ENCODE measurements at places on chromosomes 2 and 18.
A peak's percentile ranks its signal among the peaks of the same experiment; 100 is the strongest.

DNA sequence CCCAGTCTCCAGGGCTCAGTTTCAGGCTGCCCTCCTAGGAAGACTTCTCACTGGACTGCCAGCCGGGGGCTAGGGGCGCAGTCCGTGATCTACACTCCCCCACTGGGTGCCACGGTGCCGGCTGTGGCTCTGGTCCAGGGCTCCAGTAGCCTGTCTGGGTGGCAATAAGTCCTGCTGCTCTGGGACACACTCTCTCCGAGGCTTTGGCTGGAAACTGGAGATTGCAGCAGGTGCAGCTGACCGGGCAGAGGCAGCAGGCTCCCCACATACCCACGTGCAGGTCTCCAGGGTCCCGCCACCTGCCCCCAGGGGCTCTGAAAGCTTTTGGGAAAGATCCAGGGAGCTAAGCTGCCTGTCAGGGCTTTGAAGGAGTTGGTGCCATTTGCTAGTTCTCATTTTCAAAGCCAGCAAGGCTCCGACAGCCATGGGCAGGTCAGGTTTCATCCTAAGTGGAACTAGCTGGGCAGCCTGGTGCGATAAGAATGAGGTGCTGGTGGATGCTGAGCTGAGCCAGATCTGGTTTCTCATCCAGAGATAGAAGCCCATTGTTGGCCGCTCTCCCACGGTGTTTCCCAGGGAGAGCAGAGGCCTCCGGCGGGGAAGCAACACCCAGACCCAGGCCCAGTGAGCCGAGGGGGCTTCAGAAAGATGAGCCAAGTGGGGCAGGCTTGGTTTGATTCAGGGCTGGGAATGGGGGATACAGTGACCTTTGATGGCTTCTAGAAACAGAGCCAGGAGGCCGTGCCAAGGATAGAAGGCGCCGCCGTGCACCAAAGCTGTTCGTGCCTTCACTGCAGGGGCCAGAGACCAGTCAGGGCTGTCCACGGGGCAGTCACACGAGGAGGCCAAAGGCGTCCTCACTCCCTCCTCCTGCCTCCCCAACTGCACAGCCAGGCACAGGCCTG, 141.7 kb upstream of the GPC1 start:
- DNase-seq = no peak

GRCh38 chr2:9401646-9402371, 21.5 kb downstream of the ITGB1BP1 start:
- DNase-seq = no peak

DNA sequence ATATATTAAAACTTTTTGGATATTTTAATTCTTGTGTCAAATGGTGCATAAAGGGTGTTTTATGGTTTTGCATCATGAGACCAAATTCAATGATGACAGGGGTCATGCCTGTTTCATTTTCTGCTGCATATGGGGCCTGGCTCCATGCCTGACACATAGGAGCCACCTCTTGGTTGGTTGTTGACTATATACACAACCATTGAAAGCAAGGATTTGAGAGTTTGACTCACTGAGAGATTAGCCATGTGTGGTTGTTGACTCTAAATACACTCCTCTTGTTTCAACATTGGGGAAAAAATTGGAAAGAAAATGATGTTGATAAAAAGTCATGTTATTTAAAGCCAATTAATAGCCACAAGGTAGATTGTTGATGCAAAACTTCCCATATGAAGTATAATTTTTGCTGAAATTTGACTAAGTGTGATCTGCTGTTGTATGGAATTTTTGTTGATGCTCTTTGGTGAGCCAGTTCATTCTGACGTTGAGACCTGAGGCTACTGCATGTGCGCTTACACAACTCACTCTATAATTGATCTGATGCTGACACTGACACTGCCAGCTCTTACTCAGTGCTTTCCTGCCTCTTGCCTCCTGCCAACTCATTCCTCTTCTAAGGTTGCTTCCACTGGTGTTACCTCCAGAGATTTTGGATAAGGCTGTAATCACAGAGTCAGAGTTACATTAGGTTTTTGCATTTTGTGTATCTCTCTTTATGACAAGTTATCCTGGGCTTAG, 446.2 kb upstream of the SLC14A2 start:
- DNase-seq = no peak

DNA sequence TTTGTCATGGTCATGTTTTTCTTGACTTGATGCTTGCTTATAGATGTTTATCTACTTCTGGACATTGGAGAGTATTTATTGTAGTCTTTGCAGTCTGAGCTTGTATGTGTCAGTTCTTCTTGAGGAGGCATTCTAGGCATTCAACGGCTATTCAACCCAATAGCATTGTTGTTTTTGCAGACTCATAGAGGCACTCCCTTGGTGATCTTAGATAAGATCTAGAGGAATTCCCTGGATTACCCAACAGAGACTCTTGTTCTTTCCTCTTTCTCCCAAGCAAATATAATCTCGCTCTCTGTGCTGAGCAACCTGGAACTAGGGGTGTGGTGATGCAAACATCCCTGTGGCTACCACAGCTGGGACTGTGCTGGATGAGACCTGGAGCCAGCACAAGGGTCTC, 40.4 kb downstream of the SYT4 start:
- DNase-seq = no peak

DNA sequence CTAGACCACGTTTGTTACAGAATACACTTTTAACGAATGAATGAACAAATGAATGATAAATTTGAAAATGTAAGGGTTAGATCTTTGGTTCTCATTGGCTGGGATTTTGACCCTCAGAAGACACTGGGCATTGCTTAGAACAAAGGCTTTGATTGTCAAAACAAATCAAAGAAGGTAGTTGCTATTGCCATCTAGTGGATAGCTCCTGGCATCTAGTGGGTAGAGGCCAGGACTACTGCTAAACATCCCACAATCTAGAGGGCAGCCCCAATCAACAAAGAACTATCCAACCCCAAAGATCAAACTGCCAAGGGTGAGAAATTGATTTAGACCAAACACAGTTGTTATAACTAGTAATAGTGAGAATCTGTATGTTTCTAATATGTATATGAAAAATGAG, 552.3 kb downstream of the KCNJ3 start:
- DNase-seq = no peak

DNA sequence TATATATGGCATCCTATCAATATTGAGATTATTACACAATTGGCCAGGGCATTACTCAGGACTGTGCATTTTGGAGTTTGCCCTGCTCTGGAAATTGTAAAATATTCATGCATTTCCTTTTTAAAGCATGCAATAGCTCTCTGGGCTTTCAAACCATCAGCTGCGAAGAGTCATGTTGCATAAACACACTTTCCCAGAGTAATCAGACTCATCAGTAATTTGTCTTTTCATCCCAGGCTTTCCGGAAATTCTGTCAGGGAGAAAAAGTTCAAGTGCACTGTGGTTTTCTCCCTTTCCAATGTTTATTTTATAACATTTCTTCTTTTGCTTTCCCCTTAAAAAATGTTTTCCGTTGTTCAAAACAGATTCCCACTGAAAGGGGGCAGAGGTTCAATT, 38.9 kb upstream of the FHL2 start:
- no peak for DNase-seq

- no peak for DNase-seq
These were observed 8.0 kb downstream of the TNFRSF11A start for GRCh38 chr18:62332964-62333695.

DNA sequence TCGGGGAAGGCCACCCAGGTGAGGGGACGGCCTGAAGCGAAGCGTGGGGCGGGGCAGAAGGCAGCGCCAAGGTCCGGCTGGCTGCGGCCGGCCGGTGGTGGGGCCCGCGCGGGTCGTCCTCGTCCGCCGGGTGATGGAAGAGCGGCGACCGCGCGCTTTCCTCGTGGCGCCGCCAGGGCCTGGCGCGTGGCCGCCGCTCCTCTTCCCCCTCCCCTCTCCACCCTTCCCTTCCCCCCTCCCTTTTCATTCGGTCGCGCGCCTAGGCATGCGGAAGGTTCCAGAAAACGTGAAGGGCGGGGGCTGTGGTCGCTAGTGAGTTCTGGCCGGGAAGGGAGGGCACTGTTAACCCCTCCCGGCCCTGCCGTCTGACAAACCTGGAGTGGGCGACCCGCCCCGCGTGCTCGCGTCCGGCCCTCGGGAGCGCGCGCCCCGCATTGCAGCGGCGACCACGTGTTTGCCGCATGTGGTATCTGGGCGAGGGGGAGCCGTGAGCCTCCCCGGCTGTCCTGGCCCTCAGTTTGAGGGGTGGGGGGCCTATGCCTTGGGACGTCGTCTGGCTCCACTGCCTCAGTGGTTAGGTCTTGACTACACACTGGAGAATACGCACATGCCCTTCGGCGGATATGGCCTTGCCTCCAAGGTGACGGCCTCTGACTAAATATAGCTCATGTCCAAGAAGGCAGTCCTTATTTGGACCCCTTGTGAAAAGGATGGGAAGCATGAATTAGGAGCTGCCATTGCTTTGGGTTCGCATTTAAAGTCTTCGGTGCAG, 579 bp downstream of the MAT2A start:
- DNase-seq = peak; percentile 45

DNA sequence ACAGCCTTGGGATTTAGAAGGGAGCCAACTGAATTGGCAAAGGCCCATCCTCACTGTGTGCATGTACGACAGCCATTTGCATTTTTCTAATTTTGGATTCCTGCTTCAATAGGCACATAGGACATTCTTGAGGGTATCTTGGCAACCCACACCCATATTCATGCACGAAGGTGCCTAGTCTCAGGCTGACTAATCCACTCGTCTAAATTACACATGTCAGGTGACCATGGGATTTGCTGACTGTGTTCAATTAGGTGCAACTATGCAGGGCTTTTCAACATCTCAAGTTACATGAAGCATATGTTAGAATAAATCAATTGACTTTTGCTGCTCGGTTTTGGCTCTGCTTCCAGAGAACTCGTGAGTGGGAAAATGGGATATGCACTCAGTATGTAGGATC, 249.7 kb downstream of the SP3 start:
- DNase-seq = no peak

DNA sequence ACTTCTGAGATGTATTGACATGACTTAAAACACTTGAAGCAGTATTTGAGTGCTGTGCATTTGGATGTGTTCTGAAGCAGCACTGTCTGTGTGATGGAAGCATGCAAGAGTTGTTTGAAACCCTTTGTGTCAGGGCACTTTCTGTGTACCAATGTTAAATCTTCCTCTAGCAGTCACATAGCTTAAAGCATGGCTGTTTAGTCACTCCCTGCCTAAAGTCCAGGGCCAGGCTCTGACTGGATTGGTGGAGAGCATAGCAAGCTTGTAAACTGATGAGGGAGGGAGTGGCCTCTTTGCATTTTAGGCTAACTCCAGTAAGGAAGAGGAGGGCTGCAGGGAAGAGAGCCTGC, 73.5 kb downstream of the MYO1B start:
- no peak for DNase-seq

- DNase-seq = no peak
These were observed 116.0 kb downstream of the COPS8 start for GRCh38 chr2:237201461-237202287.

- DNase-seq = no peak
These were observed 92.8 kb downstream of the AP1S3 start for GRCh38 chr2:223744580-223744979.

DNA sequence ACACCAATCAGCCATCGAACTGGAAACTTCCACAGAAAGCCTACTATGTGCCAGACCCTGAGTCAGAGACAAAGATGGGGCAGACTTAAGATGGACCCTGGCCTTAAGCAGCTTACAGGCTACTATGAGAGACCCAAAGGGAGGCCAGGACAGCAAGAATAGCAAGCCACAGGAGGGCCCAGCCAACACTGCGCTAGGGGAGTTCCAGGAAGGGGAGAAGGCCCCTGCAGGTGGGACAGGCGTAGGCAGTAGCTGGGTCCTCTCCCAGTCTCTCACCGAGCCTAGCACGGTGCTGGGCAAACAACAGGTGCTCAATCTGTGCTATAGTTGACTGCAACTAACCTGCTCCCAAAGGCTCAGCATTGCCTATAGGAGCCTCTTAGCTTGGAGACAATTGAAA, 136.2 kb downstream of the CLIP4 start:
- no peak for DNase-seq

DNA sequence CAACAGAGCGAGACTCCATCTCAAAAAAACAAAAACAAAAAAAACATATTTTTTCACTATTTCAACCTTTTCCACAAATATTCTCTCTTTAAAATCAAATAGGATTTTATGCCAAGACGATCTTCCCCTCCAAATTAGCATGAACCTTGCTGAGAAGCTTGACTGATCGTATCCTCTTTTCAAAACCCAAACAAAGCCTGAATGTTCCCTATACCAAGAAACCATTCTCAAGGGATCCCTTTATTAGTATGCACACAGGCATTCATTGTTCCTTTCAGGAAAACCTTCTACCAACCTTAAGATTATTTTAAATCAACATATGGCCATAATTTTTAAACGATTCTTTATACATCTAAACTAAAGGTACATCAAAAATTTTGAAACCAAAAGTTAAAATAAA, 6.3 kb downstream of the SPIRE1 start:
- DNase-seq = no peak

GRCh38 chr2:217208867-217209266, 349.0 kb upstream of the TNP1 start:
- no peak for DNase-seq

DNA sequence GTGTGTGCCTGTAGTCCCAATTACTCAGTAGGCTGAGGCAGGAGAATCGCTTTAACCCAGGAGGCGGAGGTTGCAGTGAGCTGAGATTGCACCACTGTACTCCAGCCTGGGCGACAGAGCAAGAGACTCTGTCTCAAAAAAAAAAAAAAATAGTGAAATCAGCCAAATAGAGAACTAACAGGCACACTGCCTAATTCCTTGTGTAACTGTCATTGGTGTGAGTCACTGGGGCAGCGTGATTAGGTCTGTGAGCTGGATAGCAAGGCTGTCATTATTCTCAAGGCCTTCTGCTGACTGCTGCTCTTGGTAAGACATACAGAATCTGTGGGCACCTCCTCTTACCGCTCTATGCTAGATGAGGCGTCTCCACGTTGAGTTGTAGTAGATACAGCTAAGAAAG, 270.3 kb downstream of the NEDD4L start:
- DNase-seq = no peak

DNA sequence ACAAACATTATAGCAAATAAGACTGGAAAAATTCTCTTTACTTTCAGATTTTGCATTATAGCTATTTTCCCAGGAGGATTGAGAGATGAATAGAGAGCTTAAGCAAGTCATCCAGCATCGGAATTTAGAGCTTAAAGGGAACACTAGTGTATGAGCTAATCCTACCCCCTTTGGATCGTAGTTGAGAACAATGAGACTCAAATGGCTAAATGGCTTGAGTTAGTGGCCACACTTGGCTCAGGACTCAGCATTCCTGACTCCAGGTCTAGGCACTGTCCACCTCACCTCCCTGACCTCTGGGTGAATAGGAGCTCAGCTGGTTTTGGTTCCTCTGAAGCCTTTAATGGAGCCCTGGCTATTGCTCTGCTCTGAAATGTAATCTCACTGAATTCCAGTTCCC, 97.5 kb upstream of the CXCR4 start:
- no peak for DNase-seq

DNA sequence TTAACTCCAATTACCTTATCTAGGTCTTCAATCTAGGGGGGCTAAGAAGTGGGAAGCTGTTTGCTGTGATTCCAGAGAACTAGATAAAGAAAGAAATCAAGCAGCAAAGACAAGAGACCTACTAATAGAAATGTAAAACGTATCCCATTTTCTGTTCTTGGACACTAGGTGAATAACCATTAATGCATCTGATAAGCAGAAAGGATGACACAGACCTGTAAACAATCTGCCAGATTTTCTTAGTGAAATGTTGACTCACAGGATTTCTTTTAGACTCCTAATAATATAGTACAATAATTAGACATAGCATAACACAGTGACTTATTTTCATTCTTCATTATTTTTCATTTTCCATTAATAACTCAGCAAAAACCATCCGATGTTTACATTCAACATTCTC, 1.3 kb downstream of the WDR35 start:
- DNase-seq = no peak

GRCh38 chr2:30072250-30072842, 74.5 kb upstream of the YPEL5 start:
- DNase-seq = no peak

GRCh38 chr18:60865801-60866200, 467.4 kb upstream of the CDH20 start:
- no peak for DNase-seq

All from stimulated activated CD8-positive, alpha-beta memory T cell treated with anti-CD3 and anti-CD28 coated beads, Interleukin-7, amount 100 ng/mL, for 1 hour (primary cell).